ENCODE measurements at places on chromosomes 16 and 17. TPM values are rescaled to one million over a fixed set of nuclear protein-coding genes. Genes with fewer than 3 reads are reported as not detected.

DNA sequence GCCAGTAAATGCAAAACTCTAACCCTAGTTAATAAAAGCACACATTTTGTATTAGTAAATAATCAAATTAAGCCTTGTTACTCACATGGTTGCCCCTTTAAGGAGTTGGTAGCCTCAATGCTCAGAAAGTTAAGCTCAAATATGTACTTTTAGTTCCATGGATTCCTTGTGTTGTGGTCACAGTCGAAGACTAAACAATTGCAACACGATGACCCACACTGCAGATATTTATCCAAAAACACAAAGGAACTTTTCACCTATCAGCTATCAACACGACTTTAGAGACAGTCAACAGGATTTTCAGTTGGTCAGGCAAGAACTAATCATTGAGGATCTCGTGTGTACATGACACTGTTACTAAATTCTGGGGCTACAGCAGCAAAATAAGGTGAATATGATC is 47.4 kb upstream of the NUDT7 start:
- peak; percentile 71 for DNase-seq

Gene RASD1
- 0.89 TPM for total RNA-seq

Gene CIBAR2
- not detected for total RNA-seq

- DNase-seq = no peak
These were observed 414.8 kb upstream of the C16orf82 start for GRCh38 chr16:26651884-26652283.

Gene SLC4A1
- not detected for total RNA-seq

Data from GM23248 (cell line).